ENCODE measurements at places on chromosomes 2 and 18. TPM values are rescaled to one million over a fixed set of nuclear protein-coding genes. Genes with fewer than 3 reads are reported as not detected.

The TMEM127 gene
- 46.8 TPM for polyA plus RNA-seq

The CNTNAP5 gene
- not detected for polyA plus RNA-seq

The ADAM23 gene
- not detected for polyA plus RNA-seq

The HOXD3 gene
- not detected for polyA plus RNA-seq

The EXOC6B gene
- 2.1 TPM for polyA plus RNA-seq

The GREB1L gene
- polyA plus RNA-seq, result 0.13 TPM

The CYS1 gene
- polyA plus RNA-seq, result 0.07 TPM

The HRH4 gene
- polyA plus RNA-seq, result not detected

The RNPEPL1 gene
- polyA plus RNA-seq, result 101 TPM

The SS18 gene
- polyA plus RNA-seq, result 41.3 TPM

The ALK gene
- polyA plus RNA-seq, result not detected

The DNAJC5G gene
- not detected for polyA plus RNA-seq

The C2orf66 gene
- not detected for polyA plus RNA-seq

The DCDC2C gene
- not detected for polyA plus RNA-seq

The EFHD1 gene
- 1.6 TPM for polyA plus RNA-seq

The OTOS gene
- polyA plus RNA-seq, result not detected

The SMAD4 gene
- 62.4 TPM for polyA plus RNA-seq

The SLC4A3 gene
- not detected for polyA plus RNA-seq

The UGT1A5 gene
- polyA plus RNA-seq, result not detected

The DDX18 gene
- 46.2 TPM for polyA plus RNA-seq

The IL1F10 gene
- not detected for polyA plus RNA-seq

The IL36A gene
- not detected for polyA plus RNA-seq
